Cardiac septum (tissue), 1 donor: ENCODE measurements at places on chromosomes 16 and 17. TPM values are rescaled to one million over a fixed set of nuclear protein-coding genes. Genes with fewer than 3 reads are reported as not detected.
A peak's percentile ranks its signal among the peaks of the same experiment; 100 is the strongest.

DNA sequence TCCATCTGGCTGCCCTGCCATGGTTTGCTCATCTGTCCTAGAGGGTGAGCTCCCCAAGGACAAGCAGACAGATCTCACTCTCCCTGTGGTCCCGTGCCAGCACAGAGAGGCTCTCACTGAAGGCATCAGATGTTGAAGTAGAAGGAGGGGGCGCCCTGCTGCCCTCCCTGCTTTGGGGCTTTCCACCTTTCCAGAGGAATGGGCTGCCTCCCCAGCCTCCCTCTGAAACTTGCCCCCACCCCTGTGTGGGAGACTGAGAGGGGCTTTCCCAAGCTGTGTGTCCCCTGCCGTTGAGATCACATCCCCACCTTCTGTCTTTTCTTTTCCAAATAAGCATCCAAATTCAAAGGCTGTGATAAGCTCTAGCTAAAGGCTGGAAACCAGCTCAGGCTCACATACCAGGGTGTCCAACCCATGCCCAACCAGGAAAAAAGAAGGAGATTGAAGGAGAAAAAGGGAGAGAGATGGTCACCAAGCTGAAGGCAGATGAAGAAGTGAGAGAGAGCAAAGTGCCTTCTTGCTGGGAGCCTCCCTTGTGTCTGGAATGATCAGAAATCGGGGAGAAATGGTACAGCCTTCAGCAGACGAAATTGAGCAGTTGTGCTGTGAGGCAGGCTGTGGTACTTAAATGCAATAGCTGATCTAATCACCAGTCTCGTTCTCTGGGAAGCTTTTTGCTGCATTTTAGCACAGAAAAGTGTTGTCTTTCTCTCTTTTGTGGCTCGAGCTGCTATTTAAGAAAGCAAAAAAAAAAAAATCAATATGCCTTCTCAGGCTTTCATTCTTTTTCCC is 145.9 kb upstream of the LHX1 start:
- no peak for DNase-seq

Gene NPIPA2
- total RNA-seq = 4.5 TPM

DNA sequence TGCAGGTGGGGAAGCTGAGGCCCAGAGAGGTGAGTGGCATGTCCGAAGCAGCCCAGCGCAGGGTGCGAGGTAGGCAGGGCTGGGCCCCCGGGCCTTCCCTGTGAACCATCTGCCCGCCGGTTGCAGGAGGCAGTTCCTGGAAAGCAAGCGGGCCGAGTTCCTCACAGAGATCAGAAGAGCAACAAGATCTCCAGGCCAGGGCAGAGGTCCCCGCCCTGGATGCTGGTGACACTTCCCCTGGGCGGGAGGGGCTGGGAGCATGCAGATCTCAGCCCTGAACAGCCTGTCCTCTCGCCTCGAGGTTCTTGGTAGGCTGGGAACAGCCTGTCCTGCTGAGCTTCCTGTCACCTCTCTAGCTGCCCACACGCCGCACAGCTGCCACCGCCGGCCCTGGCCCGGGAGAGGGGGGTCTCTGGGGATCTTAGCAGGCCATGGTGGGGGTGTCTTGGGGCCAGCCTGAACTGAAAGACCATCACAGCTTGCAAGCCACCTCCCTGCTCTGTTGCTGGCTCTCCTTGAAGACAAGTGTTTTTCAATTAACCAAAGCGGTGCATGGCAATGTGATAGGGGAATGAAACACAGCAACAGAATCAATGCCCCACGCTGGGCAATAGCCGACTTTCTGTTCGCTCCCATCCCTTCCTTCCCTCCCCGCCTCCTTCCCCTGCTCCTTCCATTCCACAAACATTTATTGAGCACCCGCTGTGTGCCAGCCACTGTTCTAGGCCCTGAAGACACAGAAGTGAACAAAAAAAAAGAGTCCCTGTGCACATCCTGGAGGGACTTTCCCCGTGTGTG is 31.7 kb downstream of the SOCS1 start:
- peak; percentile 78 for DNase-seq

DNA sequence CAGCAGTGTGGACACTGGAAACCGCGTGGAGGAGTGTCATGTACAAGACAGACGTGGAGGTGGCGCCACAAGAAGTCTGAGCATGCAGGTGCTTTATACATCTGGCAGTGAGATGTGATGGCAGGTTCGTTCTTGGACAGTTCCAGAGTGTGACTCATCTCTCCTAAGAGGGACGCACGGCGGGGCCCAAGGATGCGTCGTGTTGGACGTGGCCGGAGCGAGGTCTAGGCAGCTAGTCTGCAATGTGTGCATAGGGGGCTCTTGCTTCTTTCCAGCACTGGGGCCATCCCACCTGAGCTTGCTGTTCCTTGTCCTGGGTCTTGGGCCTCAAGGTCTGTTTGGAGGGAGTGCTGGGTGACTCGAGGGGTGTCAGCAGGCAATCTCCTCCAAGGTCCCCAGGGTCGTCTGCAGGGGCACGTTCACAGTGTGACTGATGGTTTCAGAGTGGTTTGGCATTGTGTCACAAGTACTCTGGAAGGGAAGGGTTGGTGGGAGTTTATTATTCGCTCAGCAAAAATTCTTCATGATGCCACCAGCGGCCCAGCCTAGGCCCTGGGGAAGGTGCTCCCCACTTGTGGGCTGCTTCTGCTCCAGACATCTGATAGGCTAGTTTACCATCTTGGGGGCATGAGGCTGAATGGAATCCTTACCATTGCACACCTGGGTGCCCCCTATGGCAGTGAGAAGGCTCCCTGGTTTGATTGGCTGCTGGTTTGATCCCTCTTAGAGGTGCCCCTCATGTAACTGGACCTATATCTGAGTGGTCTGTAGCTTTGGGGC is 22.1 kb downstream of the SPACA3 start:
- no peak for DNase-seq

Gene LLGL2
- total RNA-seq = 4.7 TPM

Gene ITGA2B
- 1.7 TPM for total RNA-seq

DNA sequence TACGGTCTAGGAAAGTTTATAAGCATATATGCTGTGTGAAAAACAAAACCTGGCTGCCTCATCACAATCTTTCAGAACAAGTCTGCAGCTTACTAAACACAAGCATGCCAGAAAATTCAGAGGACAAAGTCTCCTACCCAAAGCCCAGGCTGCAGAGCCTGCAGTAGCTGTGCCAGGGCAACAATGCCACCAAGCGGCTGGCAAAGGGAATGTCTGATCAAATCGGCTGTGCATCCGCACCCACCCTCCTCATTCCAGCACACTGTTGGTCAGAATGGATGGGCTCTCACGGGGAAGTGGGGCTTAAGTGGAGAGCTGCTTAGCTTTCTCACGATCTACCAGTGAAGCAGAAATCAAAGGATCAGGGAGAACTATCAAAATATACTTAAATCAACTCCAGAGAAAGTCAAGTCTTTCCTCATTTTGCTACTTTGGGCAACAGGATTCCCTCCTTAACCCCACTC is 73.5 kb downstream of the CYTH1 start:
- DNase-seq = peak; percentile 84

Gene ALDH3A1
- total RNA-seq = 0.24 TPM

Gene BFAR
- 34.2 TPM for total RNA-seq

Gene KRT32
- 0.27 TPM for total RNA-seq

GRCh38 chr17:80826346-80826954 is 165.2 kb upstream of the CHMP6 start:
- DNase-seq = no peak

DNA sequence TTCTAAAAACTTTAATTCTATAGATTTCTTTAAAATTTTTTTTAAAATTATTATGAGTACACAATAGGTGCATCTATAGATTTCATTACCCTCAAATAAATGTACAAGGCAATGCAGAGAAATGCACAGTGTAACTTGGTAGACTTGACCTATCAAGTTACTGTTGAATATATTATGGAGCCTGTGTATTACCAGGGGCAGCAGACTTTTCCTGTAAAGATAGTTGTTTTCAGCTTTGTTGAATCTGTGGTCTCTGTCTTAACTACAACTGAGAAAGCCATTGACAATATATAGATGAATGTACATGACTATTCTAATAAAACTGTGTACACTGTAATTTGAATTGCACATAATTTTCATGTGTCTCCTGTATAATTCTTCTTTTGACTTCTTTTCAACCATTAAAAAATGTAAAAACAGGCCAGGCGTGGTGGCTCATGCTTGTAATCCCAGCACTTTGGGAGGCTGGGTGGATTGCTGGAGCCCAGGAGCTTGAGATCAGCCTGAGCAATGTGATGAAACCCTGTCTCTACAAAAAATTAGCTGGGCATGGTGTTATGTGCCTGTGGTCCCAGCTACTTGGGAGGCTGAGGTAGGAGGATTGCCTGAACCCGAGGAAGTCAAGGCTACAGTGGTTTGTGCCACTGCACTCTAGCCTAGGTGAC is 39.4 kb downstream of the TENT4B start:
- no peak for DNase-seq

Gene CD79B
- 2.7 TPM for total RNA-seq

DNA sequence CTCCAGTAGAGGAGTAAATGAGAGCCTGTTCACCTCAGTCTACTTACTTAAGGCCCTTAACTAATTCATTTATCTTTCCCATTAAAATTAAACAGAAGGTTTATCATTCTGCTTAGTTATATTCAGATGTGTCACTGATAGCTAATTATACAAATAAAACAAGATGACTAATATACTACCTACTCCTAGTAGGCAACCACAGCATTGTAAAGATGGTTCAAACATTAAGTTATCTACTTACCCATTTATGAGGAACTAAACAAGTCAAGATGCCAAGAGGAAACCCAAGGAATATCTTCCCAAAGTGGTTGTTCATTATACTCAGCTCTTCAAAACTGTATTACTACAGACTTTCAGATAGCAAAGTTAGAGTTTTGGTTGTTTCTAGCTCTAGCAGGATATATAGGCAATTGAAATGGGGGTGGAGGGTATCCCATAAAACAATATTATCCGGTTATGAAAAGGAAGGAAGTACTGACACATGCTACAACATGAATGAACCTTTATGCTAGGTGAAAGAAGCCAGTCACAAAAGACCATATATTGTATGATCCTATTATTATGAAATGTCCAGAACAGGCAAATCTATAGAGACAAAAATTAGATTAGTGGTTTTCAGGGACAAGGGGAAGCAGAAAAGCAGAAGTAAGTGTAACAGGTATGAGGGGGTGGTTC is 56.5 kb downstream of the SPAG9 start:
- no peak for DNase-seq

GRCh38 chr17:64095144-64095882 is 34.6 kb downstream of the ERN1 start:
- DNase-seq = no peak

Gene FBXO39
- total RNA-seq = not detected

Gene OTOP3
- not detected for total RNA-seq

Gene RAMP2
- total RNA-seq = 45.8 TPM

Gene SPATA32
- total RNA-seq = not detected

- no peak for DNase-seq
Observed at GRCh38 chr16:68236137-68236825, 354 bp upstream of the ESRP2 start.

GRCh38 chr16:60655514-60656153 is 1380.6 kb downstream of the CDH8 start:
- no peak for DNase-seq

Gene PSMB10
- total RNA-seq = 66.1 TPM

Gene CD300LB
- not detected for total RNA-seq

DNA sequence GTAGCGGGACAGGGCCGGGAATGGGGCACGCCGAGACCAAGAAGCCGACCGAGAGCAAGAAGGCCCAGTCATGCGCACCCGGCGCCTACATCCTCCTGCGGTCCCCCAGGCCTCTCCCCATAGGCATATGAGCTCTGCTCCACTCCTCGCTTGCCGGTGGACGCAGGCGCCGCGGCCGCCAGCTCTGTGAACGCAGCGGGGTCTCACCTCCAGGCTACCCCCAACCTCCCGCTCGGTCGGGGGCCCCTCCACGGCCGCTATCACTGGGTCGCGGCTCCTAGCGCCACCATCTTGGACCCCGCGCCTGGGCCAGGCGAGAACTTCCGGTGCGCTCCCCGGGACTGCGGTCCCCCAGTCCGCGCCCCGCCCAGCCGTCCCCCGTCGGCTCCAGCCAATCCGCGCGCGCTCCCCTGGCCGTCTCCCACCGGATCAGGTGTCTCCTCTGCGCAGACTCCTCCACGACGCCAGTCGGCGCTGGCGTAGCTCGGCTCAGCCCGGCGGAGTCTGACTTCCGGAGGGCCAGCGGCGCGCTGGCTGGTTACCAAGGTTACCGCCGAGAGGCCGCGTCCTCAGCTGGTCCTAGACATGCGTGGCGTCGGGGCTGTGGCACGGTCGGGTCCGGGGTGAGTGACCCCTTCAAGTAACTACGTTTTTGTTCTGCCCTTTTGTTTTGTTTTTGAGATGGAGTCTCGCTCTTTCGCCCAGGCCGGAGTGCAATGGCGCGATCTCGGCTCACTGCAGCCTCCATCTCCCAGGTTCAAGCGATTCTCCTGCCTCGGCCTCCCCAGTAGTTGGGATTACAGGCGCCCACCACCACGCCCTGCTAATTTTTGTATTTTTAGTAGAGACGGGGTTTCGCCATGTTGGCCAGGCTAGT is at the start of gene ZNF594:
ZNF594 (minus strand) TSS at position 328 of the 877 bp plus-strand sequence. CDS start 7,612 bp downstream, outside the sequence.
- DNase-seq = peak; percentile 97

Gene NACA2
- not detected for total RNA-seq

Gene APOBR
- 0.51 TPM for total RNA-seq

DNA sequence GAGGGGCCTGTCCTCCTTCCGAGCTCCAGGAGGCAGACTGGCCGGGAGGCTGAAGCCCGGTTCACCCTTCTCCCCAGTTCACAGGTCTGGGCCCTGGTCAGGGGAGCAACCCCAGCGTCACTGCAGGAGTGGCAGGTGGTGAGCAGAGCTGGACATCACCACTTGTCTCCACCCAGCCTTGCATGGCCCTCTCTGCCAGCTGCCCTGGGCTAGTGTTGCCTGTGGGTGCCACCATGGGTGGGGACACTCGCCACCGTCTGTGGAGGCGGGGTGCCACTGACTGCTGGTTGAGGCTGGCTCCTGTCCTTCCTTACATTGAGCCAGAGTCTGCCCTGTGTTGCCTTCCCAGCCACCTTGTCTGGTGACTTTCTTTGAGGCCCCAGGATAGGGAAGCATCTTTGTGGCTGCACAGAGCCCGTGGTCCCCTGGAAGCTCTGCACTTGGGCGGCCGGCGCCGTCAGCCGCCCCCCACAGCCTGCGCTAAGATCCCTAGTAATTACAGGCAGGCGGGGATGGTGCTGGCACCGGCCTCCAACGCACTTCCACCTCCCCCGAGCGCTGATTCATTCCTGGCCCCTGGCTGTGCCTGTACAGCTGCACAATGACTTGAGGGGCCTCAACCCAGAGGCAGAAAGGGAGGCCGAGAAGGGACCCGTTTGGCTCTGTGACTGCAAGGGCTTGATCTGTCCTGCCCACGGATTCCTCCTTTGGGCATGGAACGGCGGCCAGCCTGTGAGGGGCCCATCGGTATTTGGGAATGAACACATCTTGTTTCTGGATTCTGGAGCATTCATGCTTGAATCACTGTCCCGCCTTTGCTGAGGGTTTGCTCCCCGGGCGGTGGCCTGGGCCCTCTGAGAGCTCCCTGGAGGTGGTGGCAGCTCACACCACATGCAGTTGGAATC is 5.2 kb downstream of the BAIAP2 start:
- DNase-seq = no peak

Gene TBC1D3K
- total RNA-seq = not detected

- DNase-seq = no peak
Observed at GRCh38 chr17:7626307-7626706, 1.3 kb downstream of the SAT2 start.

DNA sequence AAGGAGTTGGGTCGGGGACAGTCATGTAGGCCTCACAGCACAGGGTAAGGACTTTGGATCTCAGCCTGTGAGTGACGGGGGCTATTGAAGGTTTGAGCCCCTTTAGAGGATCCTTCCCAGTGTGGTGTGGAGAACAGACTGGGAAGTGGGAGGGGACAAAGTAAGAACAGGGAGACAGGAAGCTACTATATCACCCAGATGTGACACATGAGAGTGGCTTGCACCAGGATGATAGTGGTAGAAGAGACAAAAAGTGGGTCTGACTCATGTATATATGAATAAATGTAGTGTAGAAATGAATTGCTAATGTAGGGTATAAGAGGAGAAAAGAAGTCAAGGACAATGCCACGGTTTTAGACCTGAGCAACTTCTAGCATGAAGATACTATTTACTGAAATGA is 4.5 kb downstream of the NUP93 start:
- no peak for DNase-seq
